ENCODE measurements at places on chromosomes 1 and 21.

DNA sequence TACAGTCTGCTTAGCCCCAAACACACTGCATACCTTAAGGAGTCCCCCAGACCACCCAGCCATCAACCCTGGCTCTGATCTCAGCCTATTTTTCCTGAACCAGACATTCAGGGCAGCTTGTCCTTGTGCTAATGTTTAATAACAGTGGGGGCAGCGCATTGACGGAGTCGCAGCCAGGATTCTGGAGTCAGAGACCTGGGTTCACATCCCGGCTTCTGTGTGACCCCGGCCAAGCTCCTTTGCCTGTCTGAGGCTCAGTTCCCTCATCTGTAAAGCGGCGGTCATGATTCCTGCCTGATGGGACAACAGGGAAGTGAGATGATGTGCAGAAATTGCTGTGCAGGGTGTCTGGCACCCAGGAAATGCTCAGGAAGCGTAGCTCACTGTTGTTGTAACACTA is 63.1 kb downstream of the MATN1 start:
- no peak for DNase-seq

DNA sequence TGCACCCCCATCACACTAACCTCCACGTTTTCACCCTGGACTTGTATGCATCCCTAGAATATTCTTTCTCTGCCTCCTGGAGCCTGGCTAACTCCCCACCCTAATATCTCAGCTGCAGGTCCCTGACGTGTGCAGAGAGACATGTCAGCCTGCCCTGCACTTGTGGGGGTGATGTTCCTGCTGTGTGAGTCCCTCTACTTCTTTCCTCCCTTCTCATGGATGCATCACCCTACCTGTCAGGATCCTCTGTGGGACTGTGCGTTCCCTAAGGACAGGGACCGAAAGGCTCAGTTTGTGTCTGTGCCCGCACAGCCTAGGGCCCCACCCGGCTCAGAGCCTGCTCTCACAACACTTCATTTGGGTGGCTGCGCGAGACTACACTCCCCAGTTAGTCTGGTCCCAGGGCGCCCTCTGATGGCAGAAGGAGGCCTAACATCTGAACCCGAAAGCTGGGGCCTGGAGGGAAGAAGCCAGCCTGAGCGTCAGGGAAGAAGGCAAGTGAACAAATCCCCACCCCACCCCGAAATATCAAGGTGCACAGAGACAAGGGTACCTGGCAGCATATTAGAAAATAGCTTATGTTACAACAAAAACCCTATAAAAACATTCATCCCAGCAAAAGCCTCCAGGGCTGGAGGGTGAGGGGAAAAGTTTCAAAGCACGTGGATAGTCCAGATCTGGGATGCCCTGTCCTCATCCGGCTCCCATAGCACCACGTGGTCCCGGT is 3.7 kb downstream of the CD52 start:
- DNase-seq = peak; percentile 75

DNA sequence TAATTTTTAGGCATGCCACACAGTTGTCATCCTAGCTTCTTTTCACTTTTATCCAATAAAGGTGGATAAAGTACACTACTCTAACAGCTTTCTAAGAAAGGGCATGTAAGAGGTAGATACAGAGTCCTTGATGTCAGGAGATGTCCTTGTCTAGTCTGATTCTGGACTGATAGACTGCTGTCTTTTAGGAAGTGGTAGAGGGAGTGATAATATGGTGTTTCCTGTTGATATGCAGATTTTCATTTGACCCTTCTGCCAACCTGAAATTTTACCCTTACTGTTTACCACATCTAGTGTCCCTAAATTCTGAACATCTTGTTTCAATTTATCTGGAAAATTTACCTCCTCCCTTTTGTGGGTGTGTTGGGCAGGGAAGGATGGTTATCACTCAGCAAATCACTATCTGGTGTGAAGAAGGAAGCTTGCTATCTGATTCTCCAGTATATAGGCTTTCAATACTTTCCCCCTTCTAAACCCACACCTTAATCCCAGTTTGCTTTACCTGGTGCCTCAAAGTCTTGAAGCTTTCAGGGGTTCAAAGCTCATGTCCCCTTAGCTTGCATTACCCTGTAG is 354.9 kb upstream of the SNX7 start:
- no peak for DNase-seq

DNA sequence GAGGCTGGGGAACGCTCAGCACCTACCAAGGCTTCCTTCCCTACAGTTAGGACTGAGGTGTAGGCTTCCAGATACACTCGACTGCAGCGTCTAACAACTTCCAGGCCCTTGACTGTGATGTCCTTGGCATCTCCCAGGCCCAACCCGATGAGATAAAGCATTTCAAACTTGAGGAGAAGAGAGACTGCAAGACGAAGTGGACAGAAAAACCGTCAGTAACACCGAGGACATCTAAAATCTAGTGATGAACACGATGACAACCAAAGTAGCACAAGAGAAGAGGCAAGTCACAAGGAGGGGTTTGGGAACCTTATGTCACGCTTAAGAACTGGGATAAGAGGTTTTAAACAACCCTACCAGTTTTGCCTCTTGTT is 314 bp downstream of the DPH5 start:
- no peak for DNase-seq

- no peak for DNase-seq
These were observed 67.2 kb downstream of the RPAP2 start for GRCh38 chr1:92366040-92366395.

GRCh38 chr21:16310176-16310575 is 580.4 kb downstream of the USP25 start:
- DNase-seq = no peak

DNA sequence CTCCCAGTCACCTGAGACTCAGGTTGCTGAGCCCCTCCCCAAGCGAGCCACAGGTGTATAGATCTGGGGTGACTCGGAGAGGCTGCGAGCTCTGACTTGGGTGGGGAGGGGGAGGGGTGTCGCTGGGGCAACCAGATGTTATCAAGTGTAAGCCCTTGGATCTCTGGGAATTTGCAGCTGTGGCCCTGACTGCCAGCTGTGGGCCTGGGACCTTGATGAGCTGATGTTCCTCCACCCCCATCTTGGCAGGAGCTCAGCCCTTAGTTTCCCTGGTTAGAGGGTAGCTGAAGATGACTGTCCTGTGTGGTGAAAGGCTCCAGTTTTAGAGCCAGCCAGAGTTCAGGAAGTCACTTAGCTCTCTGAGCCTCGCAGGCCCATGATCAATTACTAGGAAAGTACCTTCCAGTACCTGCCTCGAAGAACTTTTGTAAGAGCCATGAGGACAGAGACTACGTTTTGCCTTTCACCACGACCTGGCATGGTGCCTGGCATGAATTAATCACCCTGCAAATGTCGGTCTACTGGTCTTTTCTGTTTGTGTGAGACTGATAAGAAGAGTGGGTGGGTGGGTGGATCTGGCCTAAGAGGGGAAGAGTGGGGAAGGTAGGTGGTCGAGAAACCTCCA is 55.8 kb downstream of the YARS1 start:
- DNase-seq = peak; percentile 74

DNA sequence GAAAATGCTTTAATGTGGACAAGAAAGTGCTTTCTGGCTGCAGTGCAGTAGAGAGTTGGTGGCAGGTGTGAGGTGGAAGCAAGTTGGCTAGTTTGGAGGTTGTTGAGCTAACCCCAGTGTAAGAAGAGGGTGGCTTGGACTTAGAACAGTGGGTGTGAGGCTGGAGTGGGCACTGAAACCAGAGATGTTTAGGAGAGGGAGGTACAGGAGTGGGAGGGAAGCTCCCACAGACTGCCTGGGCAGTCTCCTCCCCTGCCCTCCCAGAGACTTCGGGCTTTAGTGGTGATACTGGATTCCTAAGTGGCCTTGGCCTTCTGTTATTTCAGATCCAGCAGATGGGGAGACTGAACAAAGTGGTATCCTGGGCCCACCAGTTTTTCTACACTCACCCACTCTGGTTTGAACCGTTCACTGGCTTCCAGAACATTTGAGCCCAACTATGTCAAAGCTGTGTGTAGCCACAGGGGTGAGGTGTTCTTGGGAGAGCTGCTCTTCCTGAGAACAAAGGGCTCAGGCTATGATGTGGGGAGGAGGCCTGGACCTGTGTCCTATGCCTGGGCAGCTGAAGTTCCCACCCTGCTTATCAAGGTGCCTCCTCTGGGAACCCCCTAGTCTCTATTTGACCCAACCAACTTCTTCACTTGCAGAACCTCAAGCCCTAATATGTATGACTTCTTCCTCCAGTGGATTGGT is 19.9 kb upstream of the CYP4A11 start:
- no peak for DNase-seq

GRCh38 chr1:162722036-162722435 is 68.5 kb upstream of the HSD17B7 start:
- no peak for DNase-seq

- DNase-seq = peak; percentile 5
These were observed 14.0 kb downstream of the GTF2B start for GRCh38 chr1:88877382-88877825.

- no peak for DNase-seq
These were observed 244.6 kb upstream of the NEGR1 start for GRCh38 chr1:72526926-72527325.

DNA sequence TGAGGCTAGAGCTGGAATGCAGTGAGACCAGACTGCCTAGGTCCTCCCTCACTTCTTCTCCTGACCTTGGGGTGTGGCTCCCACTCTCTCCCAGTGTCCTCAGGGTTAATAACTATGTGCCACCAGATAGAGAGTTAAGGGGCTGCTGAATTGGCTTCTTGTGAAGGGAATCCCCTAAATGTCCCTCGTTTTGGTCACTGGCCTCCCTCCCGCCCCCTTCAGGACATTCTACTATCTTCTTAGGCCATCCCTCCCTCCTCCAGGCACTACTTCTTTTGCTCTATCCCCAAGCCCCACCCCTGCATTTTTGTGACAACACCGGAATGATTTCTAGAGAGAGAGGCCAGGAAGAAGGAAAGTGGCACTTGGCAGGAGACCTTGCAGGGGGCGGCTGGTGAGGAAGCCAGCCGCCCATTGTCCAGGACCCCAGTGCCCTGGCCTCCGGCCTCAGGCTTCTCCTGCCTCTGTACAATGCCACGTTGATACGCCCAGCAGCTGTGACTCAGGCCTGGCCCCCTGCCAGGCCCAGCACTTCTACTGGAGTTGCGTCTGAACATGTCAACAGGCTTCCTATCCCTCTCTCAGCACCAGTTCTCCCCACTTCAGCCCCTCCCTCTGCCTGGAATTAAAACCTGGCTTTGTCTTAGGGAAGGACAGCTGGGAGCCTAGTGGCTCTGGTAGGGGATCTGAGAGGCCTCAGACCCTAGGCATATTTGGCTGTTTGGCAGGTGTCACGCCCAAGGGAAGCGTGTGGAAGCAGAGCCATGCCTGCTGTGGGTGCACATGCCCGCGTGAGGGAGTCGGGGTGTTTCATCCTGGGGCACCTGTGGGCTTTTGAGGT is 9.1 kb downstream of the LMNA start:
- DNase-seq = peak; percentile 95

DNA sequence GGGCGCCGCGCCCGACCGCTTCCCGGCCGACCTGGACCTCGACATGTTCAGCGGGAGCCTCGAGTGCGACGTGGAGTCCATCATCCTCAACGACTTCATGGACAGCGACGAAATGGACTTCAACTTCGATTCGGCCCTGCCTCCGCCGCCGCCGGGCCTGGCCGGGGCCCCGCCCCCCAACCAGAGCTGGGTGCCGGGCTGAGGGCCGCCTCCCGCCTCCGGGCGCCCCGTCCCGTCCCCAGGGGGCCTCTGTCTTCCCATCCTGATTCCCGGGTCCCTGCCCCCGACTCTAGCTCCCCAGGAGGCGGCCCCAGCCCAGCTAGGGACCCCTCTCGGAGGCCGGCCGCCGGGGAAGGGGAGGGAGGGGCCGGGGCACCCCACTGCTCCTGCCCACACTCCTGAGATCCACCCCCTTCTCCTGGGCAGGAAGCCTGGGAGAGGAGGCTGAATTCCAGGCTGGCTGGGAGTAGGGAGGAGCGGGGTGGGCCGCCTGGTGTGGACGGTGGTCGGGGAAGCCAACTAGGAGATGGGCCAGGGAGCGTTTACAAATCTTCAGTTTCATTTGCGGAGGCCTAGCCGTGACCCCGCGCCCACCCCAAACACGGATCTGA is 21.4 kb downstream of the FOXO6 start:
- DNase-seq = peak; percentile 61

DNA sequence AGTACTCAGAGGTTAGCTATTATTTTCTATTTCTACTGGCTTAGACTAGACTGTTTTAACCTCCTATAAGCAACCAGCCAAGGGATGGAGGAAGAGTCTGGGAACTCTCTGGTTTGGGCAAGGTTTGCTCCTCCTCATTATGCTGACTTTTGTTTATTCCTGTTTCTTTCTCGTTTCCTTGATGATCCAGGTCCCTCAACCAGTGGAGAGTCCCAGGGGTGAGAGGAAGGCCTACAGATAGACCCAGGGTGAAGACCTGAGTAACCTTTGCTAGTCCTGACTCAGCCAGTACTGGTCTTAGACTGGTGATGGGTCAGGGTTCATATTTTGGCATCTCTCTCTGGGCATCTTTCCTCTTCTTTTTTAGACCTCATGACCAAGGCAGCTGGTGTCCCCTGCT is 5.4 kb downstream of the TUFT1 start:
- no peak for DNase-seq

DNA sequence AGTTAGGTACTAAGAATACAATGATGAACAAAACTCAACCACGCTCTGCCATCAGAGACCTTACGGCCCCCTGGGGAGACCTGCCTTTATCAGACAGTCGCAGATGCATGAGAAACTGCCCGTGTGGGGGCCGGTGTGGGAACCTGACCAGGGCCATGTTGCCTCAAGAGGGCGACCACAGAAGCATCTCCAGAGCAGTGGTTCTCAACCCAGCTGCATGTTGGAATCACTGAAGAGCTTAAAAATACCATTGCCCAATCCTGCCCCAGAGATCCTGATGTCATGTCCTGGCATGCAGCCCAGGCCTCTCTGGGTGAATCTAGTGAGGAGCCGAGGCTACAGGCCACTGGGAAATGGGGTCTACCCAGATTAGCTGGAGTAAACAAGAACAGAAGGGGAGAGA is 108.7 kb downstream of the PRDM2 start:
- DNase-seq = no peak

- no peak for DNase-seq
These were observed 35.2 kb downstream of the PEX14 start for GRCh38 chr1:10509809-10510509.

DNA sequence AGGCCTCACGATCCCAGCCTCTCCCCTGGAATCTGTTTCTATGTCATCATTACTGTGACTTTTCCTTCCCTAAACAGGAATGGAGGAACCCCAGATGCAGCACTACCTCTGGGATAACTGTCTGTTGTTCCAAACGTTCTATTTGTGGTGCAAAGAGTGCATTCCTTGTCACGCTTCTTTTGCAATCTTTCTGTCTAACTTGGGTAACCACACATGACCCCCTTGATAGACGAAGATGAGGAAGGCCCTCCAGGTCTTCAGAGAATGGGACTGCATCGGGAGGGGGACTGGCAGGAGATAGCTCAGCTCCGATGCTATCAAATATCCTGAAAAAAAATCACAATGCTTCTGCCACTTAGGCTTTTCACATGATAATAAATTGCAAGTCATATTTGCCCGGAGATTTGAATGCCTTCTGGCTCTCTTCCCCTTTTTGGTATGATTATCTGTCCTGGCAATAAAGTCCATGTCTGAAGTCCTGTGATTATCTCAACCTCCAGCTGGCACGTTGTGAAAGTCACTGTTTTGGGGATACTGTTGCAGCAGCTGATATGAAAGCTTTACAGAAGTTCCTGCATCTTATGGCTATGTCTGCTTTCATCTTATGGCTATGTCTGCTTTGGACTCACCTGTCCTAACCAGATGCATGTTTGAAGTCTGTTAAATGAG is 148.7 kb upstream of the LMO4 start:
- no peak for DNase-seq

- DNase-seq = peak; percentile 70
These were observed 495 bp upstream of the NTRK1 start for GRCh38 chr1:156860113-156860627.

- no peak for DNase-seq
These were observed 1.1 kb upstream of the KCNQ4 start for GRCh38 chr1:40782371-40782956.

Data from A549 (cell line).